Effector CD4-positive, alpha-beta T cell (primary cell): ENCODE measurements at places on chromosomes 3 and 15.

GRCh38 chr15:75929799-75930565 lies 26.3 kb downstream of the FBXO22 start:
- DNase-seq = no peak

DNA sequence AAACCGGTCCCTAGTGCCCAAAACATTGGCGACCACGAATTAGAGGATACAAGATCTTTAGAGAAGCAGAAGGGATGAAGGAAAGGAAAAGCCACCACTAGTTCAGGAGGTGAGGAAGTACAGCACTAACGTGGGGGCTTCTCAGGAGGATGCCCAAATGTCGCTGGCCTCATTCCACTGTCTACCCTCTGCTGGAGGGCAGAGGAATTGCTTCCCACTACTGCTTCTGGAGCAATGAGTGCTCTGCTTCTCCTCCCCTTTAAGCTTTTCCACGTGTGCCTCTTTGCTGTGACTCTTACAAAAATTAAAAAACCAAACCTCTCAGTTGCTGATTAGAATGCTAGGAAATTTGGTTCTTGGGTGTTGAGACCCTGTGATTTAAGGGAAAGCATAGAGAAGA lies 281.3 kb downstream of the CLSTN2 start:
- DNase-seq = no peak

- DNase-seq = no peak
These were observed 97.8 kb upstream of the HERC1 start for GRCh38 chr15:63931556-63931955.

DNA sequence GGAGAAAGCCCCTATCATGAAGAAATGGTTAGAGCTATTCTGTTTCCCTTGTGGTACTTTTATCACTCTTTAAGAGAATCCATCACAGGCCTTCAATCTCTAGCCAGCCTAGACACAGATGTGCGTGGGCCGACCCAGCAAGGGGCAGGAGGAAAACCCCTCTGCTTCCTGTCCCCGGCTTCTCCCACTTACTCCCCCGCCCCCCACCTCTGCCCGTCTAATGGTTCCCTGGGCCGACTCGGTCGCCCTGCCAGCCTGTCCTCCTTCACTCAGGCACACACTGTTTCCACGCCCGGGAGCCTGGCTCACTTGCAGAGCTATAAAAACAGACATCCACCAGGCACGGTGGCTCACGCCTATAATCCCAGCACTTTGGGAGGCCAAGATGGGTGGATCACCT lies 58.3 kb upstream of the TFRC start:
- DNase-seq = no peak

- no peak for DNase-seq
These were observed 5.4 kb downstream of the VILL start for GRCh38 chr3:37995652-37996641.

DNA sequence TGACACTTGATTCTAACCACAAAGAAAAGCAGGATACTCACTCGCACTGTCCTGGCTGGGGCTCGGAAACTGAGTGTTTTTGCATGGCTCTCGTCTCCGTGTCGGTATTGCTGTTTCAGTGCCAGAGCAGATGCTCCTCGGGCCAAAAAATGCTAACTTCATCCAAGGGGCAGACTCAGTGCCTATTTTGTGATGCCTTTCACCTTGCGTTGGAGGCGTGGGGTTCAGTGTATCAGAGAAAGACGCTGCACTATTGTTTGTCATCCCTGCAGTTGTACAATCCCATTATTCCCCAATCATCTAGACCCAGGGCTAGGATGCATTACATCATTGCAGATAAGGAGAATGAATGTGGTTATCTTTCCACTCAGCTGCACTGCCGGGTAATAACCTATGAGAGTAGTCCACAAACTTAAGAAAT lies 1.4 kb downstream of the CACNA2D3 start:
- no peak for DNase-seq

DNA sequence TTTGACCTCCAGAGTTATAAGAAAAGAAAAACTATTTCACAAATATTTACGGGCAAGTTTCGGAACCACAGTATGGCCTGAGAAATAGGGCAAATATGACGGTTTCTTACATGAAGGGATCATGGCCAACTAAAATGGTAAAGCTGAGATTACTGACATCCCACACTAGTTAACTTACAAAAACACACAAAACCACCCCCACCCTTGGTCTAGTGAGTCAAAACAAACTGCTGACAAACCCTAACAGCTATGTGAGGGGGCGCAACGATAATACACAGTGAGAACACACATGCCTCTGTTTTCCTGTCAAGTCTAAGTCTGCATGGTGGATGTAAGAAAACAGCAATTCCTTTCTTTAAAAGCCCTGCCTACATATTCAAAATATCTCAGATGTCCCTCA lies 32.3 kb downstream of the CBLB start:
- no peak for DNase-seq

- no peak for DNase-seq
These were observed 38.5 kb downstream of the FBLN2 start for GRCh38 chr3:13587442-13587841.

- DNase-seq = no peak
These were observed 99.6 kb downstream of the ABI3BP start for GRCh38 chr3:100893590-100893989.

GRCh38 chr3:43180694-43181093 lies 74.8 kb upstream of the POMGNT2 start:
- no peak for DNase-seq

DNA sequence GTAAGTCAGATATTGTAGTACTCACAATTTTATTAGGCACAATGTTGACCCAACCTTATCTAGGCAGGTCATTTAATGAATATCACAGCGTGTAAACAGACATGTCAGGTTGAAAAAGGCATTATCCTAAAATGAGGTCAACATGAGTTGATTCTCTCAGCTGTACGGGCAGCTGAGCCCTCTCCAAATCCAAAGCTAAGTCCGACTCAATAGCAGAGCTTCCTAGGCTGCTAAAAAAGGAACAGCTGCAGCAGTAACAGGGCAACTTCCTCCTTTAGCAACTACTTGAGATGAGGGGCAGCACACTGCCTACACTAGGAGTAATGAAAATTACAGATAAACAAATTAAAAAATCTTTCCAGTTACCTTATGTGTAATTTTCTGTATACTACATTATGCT lies 189.2 kb downstream of the CADM2 start:
- DNase-seq = no peak
